ENCODE measurements at places on chromosomes 4 and X. TPM values are rescaled to one million over a fixed set of nuclear protein-coding genes. Genes with fewer than 3 reads are reported as not detected.

- no peak for DNase-seq
These were observed 138.3 kb downstream of the PDE5A start for GRCh38 chr4:119490335-119490734.

- no peak for DNase-seq
These were observed 47.3 kb downstream of the CHRDL1 start for GRCh38 chrX:110748256-110748806.

DNA sequence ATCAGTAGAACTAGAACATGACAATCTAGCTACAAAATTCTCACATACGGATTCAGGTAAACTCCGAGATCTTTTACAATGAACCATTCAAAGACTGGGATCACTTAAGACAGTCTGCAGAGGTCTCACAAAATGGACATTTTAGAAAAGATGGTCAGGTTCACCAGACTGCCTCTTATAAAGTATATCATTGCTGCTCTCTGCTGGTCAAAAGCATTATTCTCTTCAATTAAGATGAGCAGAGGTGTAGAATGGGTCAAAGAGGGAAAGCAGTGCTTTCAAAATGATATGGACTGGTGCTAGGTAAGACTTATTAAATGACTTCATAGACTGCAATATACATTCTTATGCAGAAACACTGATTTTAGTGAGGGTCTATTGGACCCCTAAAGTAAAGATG, 434.7 kb downstream of the PACRGL start:
- DNase-seq: no peak

DNA sequence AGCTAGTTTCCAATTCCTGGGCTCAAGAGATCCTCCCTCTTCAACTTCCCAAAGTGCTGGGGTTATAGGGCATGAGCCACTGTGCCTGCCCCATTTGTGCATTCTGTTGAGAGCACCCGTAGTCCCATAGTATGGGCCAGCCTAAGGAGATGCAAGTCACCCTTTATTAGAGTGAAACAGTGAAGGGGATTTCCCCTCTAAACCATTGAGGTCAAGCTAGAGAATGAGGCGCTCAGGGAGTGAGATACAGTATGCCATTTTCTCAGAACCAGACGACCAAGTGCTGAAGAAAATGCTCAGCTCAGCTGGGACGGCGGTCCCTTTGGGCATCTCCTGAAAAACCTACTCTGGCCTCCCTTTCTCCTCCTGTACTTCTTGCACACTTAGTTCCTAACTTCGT, 18.7 kb downstream of the RNF4 start:
- no peak for DNase-seq

- no peak for DNase-seq
These were observed 2.0 kb downstream of the RAPGEF2 start for GRCh38 chr4:159104694-159105414.

DNA sequence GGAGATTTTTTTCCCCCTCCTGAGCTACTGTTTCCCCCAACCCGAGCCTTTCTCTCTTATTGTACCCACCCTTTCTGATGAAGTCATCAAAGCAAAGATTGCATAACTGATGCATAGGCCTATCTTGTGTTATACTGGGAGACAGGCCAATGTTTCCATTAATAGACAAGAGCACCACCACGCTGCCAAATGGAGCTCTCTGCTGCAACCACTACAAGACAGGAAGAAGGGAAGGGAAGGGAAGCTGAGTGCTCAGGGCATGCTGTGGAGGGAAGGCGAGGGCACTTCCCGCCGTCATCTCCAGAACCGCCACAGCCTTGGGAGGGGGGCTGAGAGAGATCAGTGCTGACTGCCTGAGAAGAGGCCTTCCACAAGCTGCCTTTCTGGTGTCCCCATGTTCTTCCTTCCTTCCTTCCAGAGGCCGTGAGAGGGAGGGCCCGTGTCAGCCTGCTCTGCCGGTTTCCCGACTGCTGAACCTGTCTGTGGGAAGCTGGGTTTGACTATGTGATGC, 75.0 kb downstream of the MGST2 start:
- no peak for DNase-seq

GRCh38 chr4:72857787-72858186, 211.7 kb downstream of the COX18 start:
- DNase-seq: no peak

- DNase-seq: no peak
These were observed 394.7 kb upstream of the CPEB2 start for GRCh38 chr4:14607578-14607977.

- no peak for DNase-seq
These were observed 264.6 kb upstream of the RASGEF1B start for GRCh38 chr4:81736324-81736723.

DNA sequence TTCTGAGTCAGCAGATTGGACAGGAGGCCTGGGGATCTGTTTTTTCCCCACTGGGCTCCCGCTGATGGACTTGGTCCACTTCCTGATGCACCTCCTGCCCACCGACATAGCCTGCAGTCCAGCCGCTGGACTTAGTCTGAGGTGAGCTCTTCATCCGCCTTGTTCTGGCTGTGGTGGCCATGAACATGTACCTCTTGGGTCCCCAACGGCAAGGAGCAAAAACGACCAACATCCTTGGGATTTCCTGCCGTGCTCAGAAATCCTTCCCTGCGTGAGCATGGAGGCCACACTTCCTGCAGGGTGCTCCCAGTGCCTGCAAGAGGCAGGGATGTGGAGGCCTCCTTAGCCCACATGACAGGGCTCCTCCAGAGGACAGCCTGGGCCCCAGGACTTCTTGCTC, 76.8 kb downstream of the CRMP1 start:
- DNase-seq: no peak

The NOX1 gene
- total RNA-seq: not detected

The FAM200B gene
- 17.2 TPM for total RNA-seq

The SH2D1A gene
- 42.1 TPM for total RNA-seq

The CENPE gene
- 69.6 TPM for total RNA-seq

The RNF4 gene
- 105 TPM for total RNA-seq

The NKX6-1 gene
- not detected for total RNA-seq

Data from activated CD8-positive, alpha-beta T cell treated with anti-CD3 and anti-CD28 coated beads, Interleukin-2, amount 10 ng/mL, durations not matched to agents 7 days and 5 days (primary cell).